Esophagus mucosa (tissue), 1 donor: ENCODE measurements at places on chromosomes 5 and 9. TPM values are rescaled to one million over a fixed set of nuclear protein-coding genes. Genes with fewer than 3 reads are reported as not detected.

DNA sequence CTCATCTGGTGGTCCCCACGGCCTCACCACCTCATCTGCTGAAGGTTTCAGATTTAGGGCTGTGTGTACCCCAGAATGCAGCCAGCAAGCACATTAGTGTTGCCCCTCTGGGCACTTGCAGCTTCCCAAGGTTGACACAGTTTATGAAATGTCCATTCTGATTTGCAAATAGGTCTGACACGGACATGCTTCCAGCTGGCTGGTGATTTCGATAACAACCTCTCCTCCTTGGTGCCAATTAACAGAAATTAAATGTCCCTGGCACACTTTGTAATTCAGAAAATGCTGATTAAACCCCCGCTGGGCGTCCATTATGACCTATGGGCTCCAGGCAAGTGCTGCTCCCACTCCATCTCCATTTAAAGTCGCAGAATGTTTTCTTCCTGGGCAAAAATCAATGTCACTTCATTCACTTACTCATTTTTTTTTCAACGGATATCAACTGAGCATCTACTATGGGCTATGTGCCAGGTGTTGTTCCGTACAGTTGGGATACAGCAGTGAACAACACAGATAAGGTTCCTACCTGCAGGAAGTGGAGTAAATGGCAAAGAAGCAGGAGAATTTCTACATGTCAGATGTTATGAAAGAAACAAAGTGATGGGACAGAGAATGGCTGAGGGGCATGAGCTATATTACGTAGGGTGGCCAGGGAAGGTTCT lies 32.0 kb downstream of the PLAC8L1 start:
- no peak for ATAC-seq

GRCh38 chr5:43110606-43111170 lies 10.0 kb upstream of the ZNF131 start:
- ATAC-seq = no peak

ANKRD20A1 gene
- total RNA-seq = 5.9 TPM

DNA sequence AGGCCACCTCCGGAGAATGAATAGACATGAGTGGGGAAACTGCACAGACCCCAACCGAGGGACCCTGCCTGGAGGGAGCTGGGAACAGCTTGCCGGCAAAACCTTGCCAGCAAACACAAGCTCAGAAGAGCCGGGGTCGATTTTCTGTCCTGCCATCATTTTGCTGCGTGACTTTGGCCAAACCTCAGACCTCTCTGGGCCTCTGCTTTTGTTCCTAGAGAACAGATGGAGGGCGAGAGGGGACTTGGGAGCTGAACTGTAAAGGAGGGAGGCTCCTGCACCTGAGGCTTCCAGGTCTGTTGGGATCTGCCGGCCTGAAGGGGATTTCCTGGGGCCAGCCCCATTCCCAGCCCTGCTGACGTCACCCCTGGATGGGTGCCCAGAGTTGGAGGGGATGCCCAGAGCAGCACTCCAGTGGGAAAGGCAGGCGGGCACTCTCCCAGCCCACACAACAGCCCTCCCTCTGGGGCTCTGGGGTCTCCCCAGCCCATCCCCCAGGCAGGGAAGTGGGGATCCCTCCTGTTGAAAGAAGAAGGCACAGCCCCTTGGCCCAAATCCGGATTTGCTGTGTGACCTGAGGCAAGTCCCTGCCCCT lies 40.4 kb upstream of the SYNPO start:
- peak; percentile 64 for ATAC-seq

- peak; percentile 71 for ATAC-seq
These were observed 12.9 kb downstream of the GLDC start for GRCh38 chr9:6632516-6633183.

DNA sequence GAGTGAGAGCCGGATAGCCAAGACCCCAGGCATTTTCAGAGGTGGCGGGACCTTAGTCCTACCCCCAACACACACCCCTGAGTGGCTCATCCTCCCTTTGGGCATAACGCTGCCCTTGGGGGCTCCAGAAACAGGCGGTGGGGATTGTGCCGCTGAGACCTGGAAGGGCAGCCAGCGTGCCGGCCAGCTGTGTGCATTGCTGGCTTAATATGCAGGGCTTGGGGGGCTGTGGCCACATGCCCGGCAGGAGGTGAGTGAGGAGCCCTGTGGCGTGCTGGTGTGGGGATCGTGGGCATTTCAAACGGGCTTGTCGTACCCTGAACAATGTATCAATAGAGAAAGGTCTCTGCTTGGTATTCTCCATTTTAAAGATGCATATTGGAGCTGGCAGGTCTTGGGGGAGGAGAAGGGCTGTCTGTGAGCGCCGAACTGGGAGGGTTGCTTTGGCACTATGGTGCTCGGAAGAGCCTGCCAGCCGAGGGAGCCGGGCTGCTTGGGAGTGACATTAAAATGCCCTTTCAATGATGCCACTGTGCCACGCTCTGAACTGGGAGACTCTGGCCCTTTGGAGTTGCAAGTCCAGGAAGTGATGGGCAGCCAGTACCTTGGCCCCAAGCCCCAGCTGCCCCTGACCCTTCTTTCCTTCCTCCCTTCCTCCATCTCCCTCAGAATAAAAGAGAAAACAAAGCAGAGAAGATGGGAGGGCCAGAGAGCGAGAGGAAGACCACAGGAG lies 11.2 kb upstream of the OLFM1 start:
- ATAC-seq = no peak

C5orf34 gene
- total RNA-seq = 1.2 TPM

DIRAS2 gene
- not detected for total RNA-seq

DNA sequence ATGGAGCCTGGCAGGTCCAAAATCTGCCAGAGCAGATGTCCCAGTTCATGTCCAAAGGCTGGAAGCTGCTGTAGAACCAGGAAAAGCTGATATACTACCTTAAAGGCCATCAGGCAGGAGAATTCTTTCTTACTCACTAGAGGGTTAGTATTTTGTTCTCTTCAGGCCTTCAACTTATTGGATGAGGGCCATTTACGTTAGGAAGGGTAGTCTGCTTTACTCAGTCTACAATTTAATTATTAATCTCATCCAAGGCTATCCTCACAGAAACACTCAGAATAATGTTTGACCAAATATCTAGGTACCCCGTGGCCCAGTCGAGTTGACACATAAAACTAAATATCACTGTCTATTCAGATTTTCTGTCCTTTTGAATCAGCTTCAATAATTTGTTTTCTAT lies 437.4 kb downstream of the TLE4 start:
- no peak for ATAC-seq

DNA sequence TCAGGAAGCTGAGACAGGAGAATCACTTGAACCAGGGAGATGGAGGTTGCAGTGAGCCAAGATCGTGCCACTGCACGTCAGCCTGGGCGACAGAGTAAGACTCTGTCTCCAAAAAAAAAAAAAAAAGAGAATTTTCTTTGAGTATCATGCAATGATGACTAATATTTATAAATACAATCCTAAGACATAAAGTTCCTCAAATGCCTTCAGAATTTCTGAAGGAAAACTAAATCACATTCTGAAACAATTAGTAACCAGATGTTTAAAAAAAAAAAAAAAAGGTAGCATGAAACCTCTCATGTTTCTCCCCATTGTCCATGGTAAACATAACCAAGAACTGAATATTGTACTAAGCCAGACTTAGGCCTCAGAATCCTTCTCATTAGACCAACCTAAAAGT lies 23.1 kb downstream of the MLLT3 start:
- ATAC-seq = no peak

- ATAC-seq = no peak
These were observed 55.2 kb upstream of the PDE8B start for GRCh38 chr5:77155179-77155785.

TAF1L gene
- total RNA-seq = not detected

- peak; percentile 88 for ATAC-seq
These were observed 59.2 kb downstream of the CDH18 start for GRCh38 chr5:19928562-19929421.

DNA sequence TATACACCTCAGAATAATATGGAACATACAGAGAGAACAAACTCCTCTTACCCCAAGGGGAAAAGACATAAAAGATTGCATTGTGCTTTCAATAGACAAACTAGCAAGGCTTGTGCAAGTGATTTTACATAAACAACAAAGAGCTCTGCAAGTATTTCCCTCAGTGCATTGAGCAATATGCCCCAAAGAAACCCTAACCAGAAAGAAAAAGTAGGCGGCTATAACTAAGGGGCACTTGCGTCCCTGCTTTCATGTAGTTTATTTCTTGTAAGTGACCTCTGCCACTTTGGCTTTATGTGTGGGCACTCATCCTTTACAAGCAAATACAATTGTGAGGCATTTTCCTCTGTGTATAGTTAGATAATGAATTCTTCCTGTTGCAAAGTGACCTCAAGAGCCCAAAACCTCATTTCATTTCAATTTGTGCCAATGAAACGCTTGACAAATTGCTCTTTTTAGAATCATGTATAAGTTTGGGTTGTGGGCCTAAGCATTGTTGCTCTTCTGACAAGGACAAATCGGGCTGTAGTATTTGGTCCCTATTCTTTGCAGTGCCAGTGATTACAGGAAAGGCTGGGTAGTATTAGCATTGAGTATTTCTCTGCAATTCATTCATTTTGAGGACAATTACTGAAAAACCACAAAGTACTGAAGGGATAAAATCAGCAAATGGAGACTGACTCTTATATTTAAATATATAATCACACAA lies 282.2 kb downstream of the DTWD2 start:
- no peak for ATAC-seq

- ATAC-seq = no peak
These were observed 33.7 kb downstream of the GABRP start for GRCh38 chr5:170817195-170817594.

DNA sequence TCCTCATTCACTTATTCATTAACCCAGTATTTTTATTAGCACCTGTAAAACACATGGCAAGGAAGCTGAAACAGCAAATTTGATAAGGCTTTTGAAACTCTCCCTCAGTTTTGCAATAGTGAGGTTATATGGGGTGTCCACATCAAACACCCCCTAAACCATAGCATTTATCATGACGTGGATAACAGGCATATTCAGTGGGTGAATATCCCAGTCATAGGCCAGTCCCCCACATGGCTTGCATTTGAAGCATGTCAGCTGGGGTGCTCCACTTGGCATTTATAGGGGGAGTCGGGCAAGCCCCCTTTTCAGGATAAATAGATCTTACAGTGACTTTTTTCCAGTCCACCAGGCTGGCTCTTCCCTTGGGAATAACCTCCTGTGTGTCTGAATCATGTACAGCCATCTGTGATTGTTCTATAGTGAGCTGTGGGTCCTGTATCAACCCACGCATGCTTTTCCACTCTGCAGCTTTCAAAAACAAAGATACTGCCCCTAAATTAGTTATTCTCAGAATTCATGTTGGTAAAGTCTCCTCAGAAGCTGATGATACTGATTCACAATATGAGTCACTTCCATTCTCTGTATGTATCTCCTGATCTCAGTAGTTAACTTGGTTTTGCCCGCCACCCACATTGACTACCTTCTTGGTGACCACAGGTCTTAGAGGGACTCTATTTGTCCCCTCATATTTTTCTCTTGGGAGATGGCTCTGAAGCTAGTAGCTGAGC lies 84.4 kb upstream of the SPIN1 start:
- ATAC-seq = no peak

- ATAC-seq = no peak
These were observed 2.5 kb downstream of the STOM start for GRCh38 chr9:121367306-121368137.

PCDHA10 gene
- 0.08 TPM for total RNA-seq

DDX46 gene
- total RNA-seq = 32.8 TPM

GRCh38 chr5:145701404-145701803 lies 133.7 kb downstream of the PRELID2 start:
- ATAC-seq = no peak

PTGES2 gene
- total RNA-seq = 52.0 TPM

GRCh38 chr5:68432682-68433081 lies 217.1 kb downstream of the PIK3R1 start:
- ATAC-seq = peak; percentile 35

GRCh38 chr9:6645355-6646292 lies at the start of gene GLDC:
Gene GLDC (minus strand): TSS chr9:6645729. CDS start chr9:6645499, 230 bp downstream.
- peak; percentile 94 for ATAC-seq

DNA sequence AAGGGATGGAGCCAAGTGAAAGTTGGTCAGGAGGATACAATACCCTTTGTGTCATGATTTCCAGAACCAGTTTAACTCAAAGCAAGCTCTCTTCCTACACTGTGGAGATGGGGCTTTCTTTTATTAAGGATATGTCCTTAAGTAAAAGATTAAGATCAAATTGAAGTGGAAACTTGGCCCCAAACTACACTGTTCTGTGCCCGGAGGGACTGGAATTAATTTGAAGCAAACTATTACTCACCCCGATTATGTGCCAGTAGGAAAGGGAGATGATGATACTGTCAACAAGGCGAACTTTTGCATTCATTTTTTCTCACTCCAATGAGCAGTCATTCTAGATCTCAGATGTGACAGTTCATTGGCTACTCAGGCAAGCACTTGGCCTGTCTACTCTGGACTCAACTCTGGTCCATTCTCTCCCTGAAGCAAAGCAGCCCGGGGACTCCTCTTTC lies 186.7 kb downstream of the NTRK2 start:
- peak; percentile 35 for ATAC-seq

DNA sequence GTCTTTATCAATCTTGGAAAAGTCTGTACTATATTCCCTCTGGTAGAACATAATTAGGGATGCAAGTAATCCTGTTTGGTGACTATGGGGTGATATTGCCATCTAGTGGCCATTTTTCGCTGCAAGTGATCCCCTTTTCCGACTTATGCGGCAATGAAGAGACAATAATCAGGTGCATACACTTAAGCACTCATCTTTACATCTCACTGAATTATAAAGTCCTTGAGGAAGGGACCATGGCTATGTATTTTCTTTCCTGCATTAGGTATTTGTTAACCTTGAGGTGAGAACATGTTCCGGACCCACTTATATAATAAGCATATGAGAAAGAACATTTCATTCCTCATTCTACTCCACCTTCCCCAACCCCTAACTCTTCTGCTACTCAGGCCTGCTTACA lies 19.6 kb upstream of the LIX1 start:
- peak; percentile 72 for ATAC-seq

DNA sequence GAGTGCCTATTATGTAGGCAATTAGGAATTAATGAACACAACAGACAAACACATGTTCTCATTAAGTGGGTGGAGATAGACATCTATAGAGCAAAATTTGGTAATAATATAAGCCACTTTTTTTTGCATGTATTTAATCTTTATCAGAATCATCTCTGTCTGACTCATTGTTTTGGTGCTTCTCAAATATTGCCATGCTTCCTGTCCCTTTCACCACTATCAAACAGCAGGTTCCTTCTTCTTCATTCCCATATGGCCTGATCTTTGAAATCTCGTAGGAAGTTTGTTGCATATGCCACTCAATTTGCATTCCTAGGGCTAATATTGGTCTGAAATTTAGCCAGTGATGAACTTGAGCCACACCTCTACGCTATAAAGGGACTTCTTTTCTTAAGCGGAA lies 128.9 kb upstream of the SPEF2 start:
- no peak for ATAC-seq
